ENCODE measurements at places on chromosomes 7 and 10. TPM values are rescaled to one million over a fixed set of nuclear protein-coding genes. Genes with fewer than 3 reads are reported as not detected.

DNA sequence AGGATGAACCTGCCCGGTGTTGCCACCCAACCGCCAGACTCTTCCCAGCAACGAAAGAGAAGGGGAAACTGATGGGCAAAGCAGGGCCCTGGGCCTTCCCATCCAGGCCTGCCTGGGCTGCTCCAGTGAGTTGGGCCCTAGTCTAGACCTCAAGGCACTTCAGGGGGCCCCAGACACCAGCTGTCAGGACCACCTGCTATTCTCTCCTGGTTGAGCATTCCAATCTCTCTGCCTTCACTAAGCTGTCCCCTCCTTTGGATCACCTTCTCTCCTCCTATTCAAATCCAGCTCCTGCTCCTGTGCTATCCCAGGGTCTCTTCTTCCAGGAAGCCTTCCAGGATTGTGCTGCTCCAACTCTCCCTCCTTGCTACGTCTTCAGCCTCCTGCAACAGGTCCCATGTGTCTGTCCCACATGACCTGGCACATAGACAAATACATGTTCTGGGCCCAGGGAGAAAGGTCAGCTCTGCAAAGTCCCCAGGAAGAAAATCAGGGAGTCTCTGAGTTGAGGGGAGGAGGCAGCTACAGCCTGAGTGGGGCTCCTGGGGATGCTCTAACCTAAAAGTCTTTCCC is 3.1 kb downstream of the STX1A start:
- no peak for DNase-seq

The ADAMTS14 gene
- polyA plus RNA-seq: 1.3 TPM

GRCh38 chr7:129208667-129209066 is 16.2 kb upstream of the AHCYL2 start:
- DNase-seq: no peak

The TAS2R5 gene
- 2.3 TPM for polyA plus RNA-seq

GRCh38 chr7:28195910-28196620 is 15.5 kb upstream of the JAZF1 start:
- no peak for DNase-seq

GRCh38 chr7:92691578-92691977 is 101.4 kb upstream of the FAM133B start:
- no peak for DNase-seq

The LHPP gene
- polyA plus RNA-seq: 21.6 TPM

- no peak for DNase-seq
These were observed 13.6 kb downstream of the CNPY1 start for GRCh38 chr7:155532792-155533119.

The CTAGE8 gene
- polyA plus RNA-seq: 7.2 TPM

DNA sequence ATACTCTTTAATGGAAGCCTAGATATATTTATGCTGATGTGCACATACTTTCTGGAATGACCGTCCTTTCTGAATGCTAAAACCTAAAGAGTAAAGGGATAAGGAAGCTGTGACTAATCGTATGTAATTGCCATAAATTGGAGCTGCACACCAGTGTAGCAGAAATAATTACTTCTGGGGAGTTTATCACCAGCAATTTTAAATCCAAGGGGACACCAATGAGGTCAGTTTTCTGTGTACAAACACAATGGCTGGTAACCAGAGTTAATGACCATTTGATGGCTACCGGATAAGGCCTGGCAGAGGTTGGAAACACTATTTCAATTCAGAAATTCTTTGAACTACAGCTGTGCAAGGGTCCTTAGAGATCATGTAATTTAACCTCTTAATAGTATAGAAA is 670.1 kb downstream of the REEP3 start:
- no peak for DNase-seq

GRCh38 chr7:130461272-130461671 is 20.5 kb upstream of the CEP41 start:
- no peak for DNase-seq

The UPK3BL2 gene
- polyA plus RNA-seq: 4.8 TPM

DNA sequence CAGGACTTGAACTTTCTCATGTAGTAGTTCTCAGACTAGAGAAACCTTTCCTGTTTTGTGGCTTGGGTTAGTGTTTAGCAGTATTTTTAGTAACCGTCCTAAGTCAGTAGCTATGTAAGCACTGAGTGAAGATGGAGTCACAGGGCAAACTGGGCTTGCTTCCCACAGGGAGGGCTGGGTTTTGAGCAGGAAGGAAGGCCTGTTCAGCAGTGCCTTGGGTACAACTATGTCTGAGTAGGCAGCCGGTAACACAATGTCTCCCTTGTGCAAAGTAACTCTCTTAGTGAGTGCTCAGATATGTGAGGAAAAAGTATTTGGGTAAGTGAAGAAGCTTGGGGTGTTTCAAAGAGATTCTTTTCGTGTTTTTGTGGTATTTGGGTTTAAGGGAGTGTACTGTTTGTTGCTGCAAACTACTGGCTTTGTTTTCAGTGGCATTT is 96.4 kb downstream of the CCSER2 start:
- DNase-seq: no peak

DNA sequence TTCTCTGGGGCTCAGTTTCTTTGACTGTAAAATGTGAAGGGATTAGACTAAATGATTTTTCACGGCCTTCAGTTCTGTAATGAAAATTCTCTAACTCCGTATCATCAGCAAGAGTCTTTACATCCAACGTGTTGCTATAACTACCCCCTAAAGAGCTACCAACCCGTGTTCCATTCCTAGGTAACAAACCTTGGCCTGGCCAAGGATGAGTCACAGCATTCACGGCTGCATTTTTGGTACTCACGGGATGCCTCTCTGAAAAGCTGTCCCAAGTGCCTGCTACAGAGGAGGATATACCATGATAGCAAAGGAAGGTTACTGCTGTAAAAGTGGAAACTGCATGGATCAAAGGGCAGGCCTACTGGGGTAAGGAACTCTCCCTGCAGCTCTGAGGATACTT is 5.9 kb downstream of the LRRC4 start:
- no peak for DNase-seq

The TRIM74 gene
- polyA plus RNA-seq: 1.3 TPM

DNA sequence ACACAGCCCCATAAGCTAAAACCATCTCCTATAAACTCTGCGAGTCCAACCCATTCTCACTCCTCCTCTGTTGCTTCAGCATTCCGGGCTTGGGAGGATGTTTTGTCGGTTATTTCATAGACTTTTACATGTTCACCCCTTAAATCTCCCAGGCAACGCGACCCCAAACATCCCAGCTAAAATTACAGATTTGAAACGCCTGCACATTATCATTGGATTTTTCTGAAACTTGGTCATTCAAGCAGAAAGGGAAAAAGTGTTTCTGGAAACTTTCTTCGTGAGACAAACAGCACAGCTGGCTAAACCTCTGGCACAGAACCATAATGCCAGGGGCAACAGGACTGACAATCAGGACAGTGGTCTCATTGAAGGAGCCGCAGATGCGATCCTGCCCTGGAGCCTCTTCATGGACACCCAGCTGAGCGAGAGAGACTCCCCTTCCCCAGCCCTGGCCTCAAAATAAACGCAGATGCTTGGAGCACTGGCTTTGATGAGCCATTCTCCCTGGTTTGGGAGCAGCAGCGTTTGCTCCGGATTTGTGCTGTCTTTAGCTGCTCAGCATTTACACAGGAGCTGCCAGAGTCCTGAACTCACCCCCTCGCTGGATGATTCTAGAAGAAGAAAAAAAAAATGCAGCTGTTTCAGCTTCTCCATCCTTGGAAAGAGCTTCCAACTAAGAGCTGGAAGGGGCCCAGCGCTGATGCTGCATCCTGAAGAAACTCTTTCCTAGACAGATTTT is 30.1 kb downstream of the AFAP1L2 start:
- DNase-seq: no peak

- no peak for DNase-seq
These were observed 311.3 kb upstream of the ZMIZ1 start for GRCh38 chr10:78757344-78757925.

DNA sequence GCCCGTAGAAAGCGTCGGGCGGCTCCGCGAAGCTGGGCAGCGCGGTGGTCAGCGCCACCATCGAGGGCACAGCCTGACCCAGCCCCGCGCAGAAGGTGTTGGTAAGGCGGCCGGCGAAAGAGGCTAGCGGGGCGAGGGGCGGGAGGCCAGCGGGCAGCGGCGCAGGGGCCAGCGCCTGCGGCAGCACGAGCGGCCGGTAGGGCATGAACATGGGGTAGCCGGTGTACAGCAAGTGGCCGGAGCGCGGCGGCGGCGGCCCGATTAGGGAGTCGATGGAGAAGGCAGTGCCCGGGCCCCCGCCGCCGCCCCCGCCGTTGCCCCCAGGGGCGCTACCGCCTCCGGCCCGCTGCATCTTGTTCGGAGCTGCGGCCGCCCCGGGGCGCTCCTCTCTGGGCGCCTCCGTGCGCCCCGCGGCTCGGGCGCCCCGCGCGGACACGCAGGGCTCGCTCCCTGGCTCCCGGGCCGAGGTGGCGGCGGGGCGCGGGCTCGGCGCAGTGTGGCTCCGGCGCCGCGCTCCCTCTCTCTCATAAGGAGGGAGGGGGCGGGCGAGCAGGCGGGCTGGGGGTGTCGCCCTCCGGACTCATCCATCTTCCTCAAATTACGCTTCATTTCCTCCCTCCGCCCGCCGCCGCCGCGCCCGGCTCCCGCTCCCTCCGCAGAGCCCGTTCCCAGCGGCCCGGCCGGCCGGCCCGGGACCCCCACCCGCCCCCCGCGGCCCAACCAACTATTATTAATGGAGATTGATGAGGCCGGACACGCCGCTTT is at the start of gene GBX1:
TSS of gene GBX1 (minus strand) at position 498 of the 765 bp plus-strand sequence. CDS start at position 352, 146 bp downstream.
- DNase-seq: no peak

The SLC26A5 gene
- polyA plus RNA-seq: not detected

The PMPCB gene
- 103 TPM for polyA plus RNA-seq

The SUN3 gene
- polyA plus RNA-seq: 0.44 TPM

DNA sequence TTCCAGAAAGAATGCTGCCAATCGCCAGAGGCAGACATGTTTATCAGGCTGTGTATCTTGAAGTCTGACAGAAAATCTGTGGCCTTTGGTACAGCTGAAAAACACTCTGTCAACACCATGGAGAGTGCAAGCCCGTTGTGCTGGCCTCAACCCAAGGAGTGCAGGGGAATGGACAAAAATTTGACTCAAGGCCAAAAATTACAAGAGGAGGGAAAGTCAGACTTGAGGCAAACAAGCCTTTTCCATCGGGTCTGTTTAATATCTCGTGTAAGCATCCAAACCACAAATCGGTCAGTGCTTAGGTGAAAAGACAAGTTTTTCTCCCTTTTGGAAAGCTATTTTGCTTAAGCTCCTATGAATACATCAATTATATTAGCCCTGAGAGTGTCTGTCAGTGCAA is 305.3 kb upstream of the NFE2L3 start:
- DNase-seq: no peak

The WAC gene
- 170 TPM for polyA plus RNA-seq

- no peak for DNase-seq
These were observed 63.8 kb downstream of the ATAD1 start for GRCh38 chr10:87753995-87754866.

The AEBP1 gene
- polyA plus RNA-seq: 67.0 TPM

The ASZ1 gene
- polyA plus RNA-seq: not detected

DNA sequence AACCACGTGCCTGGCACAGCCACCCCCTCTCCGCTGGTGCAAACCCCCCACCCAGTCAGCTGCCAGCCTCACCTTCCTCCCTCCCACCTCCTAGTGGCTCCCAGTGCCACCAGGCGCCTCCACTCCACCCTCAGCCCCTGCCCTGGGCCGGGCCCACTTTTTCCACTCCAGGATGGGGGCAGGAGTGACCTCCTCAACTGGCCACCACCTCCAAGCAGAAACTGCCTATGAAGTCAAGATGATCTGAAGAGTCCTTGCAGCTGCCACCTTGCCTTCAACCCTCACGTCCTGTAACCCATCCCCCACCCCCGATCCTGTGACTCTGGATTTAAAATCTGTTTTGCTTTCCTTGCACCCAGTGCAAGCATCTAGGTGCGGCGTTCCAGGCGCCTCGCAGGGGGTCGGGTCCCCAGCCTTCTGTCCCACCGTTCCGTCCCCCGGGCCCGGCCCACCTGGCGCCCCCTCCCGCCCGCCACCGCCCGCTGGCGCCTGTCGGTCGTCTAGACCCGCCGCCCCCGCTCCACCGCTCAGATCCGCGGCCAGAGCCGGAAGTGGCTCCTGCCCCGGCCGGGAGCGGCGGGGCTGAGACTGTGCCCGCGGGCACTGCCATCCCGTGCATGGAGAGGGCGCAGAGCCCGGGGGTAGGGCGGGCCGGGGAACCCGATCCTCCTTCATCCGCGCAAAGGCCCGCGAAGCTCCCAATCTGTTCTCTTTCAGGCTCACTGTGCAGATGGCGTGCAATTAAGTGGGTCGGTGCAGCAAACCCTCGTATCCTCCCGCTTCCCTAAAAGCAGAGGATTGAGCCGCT is 51.2 kb upstream of the GTF2I start:
- DNase-seq: no peak

All from right renal pelvis (tissue), 4 donors.